ENCODE measurements at places on chromosomes 2 and 18. TPM values are rescaled to one million over a fixed set of nuclear protein-coding genes. Genes with fewer than 3 reads are reported as not detected.

DPP10 gene
- not detected for total RNA-seq

POTEI gene
- not detected for total RNA-seq

TUBA3E gene
- total RNA-seq = not detected

UGP2 gene
- total RNA-seq = 89.5 TPM

RBM45 gene
- 8.7 TPM for total RNA-seq

RUFY4 gene
- total RNA-seq = not detected

PARD3B gene
- 7.6 TPM for total RNA-seq

NT5DC4 gene
- total RNA-seq = 6.1 TPM

TRIM54 gene
- 8.2 TPM for total RNA-seq

ASXL3 gene
- total RNA-seq = not detected

CRYGD gene
- total RNA-seq = not detected

SPATS2L gene
- 189 TPM for total RNA-seq

NEDD4L gene
- total RNA-seq = 57.4 TPM

NAT8 gene
- total RNA-seq = not detected

C2orf72 gene
- total RNA-seq = not detected

CCDC148 gene
- 1.8 TPM for total RNA-seq

DNAJC5G gene
- not detected for total RNA-seq

OTX1 gene
- 7.0 TPM for total RNA-seq

RAB3GAP1 gene
- total RNA-seq = 29.5 TPM

MAB21L4 gene
- total RNA-seq = 68.8 TPM

ALPI gene
- not detected for total RNA-seq

CRYGC gene
- not detected for total RNA-seq

LIMS4 gene
- total RNA-seq = 1.4 TPM

CHRNG gene
- total RNA-seq = not detected

PLCD4 gene
- total RNA-seq = 0.74 TPM

MFSD6 gene
- 15.6 TPM for total RNA-seq

IL36B gene
- total RNA-seq = not detected

FAP gene
- total RNA-seq = not detected

SLC4A3 gene
- 7.3 TPM for total RNA-seq

ZC3H6 gene
- 10.0 TPM for total RNA-seq

TSPYL6 gene
- total RNA-seq = not detected

COL6A3 gene
- 0.57 TPM for total RNA-seq

ANTXR1 gene
- total RNA-seq = 36.1 TPM

GKN2 gene
- not detected for total RNA-seq

ANKRD30B gene
- total RNA-seq = not detected

EPAS1 gene
- total RNA-seq = 127 TPM

TMEM87B gene
- total RNA-seq = 24.4 TPM

SRD5A2 gene
- total RNA-seq = not detected

SULT1C4 gene
- not detected for total RNA-seq

C2orf66 gene
- not detected for total RNA-seq

LRPPRC gene
- 133 TPM for total RNA-seq

CRYBA2 gene
- not detected for total RNA-seq

RGPD4 gene
- not detected for total RNA-seq

KRTCAP3 gene
- total RNA-seq = 62.9 TPM

IL1RL2 gene
- total RNA-seq = 1.2 TPM

MDH1B gene
- total RNA-seq = 4.1 TPM

CREG2 gene
- total RNA-seq = 9.0 TPM

KCNE4 gene
- not detected for total RNA-seq

ASB18 gene
- not detected for total RNA-seq

RMC1 gene
- total RNA-seq = 19.6 TPM

ERICH2 gene
- total RNA-seq = 2.0 TPM

SLC5A7 gene
- total RNA-seq = not detected

C2orf80 gene
- not detected for total RNA-seq

IL36G gene
- not detected for total RNA-seq

SKOR2 gene
- total RNA-seq = not detected

GDF7 gene
- total RNA-seq = 0.04 TPM

PPM1G gene
- total RNA-seq = 114 TPM
